ENCODE measurements at places on chromosomes 12 and 14.

DNA sequence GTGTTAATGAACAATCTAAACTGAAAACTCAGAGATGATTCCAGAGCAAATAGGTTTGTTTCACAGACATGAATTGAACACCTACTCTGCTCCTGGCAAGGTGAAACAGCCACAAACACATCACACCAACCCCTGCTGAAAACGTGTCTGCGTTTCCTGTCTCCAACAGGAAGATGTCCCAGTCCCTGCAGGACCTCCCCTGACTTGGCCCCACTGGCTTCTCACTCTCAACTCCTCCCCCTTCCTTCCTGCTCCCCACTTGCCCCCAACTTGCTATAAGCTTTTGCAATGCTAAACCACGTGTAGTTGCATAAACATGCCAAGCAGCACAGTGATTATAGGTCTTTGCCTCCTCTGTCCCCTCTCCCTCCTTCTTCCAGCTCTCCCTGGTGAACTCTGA, 567.6 kb downstream of the BCL11B start:
- no peak for DNase-seq

- DNase-seq, result peak; percentile 40
Observed at GRCh38 chr12:121295746-121296617, 527 bp downstream of the CAMKK2 start.

DNA sequence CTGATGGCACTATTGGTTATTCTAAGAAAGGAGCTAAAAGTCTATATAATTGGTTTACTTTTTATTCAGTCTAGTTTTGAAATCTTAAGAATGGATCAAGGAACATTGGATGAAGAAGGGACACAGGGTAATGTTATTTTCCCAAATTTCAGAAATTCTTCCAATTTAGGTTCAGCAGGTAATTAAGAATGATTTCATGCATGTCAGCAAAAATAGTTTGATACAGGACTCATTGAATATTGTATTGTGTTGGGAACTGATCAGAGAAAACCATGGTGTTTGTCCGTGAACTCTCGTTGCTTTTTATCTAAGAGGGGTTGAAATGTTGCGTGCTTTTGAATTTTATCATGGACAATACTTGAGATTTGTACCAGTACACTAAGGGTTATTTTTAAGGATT, 58.6 kb downstream of the PDE3A start:
- DNase-seq, result no peak

- no peak for DNase-seq
Observed at GRCh38 chr12:69149270-69149669, 90.1 kb upstream of the CPSF6 start.

DNA sequence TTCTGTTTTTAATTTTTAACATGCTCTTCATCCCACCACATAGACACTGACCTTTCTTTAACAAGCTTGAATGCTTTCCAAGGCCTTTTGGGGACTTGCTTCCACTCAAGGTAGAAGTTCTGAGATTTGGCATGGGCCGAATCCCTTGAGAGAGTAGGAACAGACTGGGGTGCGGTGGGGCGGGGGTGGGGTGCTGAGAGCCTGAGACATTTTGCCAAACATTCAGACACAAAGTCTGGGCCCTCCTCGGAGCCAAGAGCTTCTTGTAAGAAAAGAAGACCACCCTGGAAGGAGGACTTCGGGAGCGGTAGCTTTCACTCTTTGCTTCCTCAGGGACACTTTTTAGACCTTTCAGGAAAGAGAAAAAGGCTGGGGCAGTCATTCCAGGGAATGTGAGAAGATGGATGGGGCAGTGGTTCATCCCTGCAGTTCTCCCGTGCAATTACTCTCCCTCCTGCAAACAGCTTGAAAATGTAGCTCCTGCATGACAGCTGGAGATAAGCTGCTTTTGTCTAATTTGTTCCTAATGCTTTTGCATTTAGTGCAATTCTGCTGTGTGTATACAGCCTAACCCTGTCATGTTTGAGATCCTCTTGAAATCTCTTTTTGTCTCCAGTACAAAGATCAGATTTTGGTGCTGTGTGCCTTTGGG, 16.3 kb upstream of the MYO1H start:
- no peak for DNase-seq

- DNase-seq, result no peak
Observed at GRCh38 chr14:96901227-96901626, 104.0 kb downstream of the VRK1 start.

- DNase-seq, result no peak
Observed at GRCh38 chr14:74464785-74465184, 28.3 kb downstream of the NPC2 start.

DNA sequence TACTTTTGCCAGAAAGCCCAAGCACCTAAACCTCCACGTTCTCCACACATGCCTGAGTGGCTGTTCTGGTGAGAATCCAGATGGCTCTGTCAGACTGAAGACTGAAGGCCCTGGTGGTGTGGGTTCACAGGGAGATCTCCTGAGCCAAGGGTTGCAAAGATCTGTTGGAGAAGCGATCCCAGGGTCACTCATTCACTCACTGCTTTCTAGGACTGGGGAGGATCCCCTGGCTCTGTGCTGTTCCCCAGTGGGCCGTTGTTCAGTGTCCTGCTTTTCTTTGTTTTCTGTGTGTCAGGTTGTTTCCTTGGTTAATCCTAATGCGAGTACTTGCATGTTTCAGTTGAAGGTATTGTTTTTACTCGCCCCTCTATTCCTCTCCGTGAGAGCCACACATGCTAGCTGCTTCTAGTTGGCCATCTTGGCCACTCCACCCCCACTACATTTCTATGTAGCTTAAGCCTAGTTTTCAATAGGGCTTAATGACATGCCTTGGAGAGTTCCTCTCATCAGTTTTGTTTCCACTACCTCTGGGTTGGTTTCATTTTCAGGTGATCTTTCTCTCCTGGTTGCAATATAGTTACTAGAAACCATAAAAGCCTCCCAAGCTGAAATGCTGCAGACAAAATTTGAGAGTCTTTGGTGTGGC, 144.5 kb upstream of the SLC38A2 start:
- no peak for DNase-seq

DNA sequence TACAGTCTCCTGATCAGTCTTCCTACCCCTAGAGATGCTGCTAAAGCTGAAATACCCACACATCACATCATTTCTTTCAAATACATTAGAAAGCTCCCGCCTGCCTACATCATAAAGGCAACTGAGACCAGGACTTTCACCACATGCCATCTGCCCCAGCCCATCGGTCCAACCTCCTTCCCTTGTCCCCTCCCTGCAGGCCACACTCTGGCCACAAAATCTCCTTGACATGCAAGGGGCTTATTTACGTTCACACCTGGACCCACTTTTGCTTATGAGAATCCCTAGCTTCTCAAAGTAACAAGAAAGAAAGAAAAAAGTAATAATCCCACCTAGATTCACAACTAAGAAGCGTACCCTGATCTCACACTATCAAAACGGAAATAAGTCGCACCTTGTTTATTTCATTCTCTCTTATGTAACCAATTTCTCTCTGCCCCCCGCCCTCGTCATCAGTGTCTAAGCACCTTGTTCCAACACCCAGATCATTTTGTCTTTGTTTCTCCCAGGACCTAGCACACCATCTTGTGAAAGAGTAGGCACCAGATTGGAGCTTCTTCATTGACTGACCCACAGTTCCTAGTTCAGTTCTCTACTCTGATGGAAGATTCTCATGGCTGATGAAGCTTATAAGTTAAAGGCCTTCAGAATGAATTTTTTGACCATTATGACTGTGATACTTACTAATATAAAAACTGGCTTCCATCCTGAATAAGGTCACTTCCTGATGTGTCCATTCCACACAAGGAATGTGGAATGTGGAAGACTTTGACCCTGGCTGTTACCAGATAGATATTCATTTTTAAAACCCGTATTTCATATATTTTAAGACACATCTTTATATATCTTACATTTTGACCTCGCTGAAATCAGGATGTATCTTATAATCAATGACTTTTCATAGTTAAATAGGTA, 7.7 kb downstream of the WSB2 start:
- DNase-seq, result no peak

GRCh38 chr14:22515929-22516328, 73.1 kb downstream of the DAD1 start:
- DNase-seq, result no peak

DNA sequence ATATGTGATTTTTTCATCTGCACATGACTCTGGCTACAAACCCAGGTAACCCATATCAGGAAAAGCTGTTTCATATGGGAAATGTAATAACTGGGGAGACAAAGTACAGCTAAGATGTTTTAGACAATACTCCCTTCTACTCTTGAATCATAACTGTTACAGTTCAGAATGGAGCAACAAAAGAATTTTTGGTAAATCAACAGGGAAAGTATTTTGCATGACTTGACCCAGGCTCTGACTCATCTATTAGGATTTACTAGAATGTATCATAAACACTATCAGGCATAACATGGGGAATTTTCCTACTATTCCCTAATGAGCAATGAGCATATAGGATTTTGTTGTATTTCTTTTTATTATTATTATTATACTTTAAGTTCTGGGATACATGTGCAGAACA, 553.0 kb downstream of the SLC16A7 start:
- DNase-seq, result peak; percentile 25

DNA sequence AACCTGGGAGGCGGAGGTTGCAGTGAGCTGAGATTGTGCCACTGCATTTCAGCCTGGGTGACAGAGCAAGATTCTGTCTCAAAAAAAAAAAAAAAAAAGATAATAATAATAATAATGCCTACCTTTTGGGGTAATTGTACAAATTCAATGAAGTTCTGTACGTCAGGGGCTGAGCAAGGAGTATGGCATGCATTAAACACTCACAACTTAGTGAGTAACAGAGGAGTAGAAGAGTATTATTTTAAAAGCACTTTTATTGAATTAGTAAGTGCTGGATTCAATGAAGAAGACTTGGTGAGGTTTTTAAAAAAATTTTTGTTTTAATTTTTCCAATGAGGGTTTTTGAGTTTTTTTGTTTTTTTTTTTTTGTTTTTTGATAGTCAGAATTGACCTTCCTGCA, 783.6 kb upstream of the TBX3 start:
- no peak for DNase-seq

GRCh38 chr14:59827401-59827800, 43.2 kb downstream of the RTN1 start:
- no peak for DNase-seq

DNA sequence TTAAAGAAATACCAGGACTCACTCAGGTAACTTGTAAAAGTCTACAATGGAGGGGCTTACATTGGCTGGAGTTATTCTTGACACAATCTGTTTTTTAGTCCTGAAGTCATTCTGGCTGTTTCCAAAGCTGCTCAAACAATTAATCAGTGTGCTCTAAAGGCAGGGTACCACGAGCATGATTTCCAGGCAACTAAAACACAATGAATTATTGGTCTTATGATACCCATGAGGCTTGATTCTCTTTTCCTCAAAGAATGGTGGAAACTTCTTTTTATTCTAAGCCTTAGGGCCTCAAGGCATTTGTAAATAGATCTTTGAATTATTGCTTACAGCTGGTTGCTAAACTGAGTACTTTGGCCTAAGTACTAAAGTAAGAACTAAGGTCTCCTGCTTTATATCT, 199.8 kb upstream of the PDZRN4 start:
- no peak for DNase-seq

DNA sequence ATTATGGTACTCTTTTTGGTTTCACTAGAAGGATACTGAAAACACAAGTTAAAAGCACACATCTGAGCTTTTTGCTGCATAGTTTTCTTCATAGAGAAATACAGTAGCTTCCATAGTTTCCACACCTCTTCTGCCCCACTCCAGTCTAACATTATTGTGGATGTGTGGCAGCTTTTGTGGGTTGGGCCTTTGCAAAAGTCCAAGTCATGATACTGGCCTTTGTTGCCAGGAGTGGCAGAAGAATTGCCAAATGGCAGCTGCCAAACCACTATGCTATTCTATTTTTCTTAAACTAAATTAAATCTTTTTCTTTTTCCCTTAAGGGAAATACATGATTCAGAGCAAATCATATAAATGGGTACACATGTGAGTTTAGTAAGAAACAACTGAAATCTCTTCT, 114.8 kb downstream of the PLEKHA5 start:
- no peak for DNase-seq

DNA sequence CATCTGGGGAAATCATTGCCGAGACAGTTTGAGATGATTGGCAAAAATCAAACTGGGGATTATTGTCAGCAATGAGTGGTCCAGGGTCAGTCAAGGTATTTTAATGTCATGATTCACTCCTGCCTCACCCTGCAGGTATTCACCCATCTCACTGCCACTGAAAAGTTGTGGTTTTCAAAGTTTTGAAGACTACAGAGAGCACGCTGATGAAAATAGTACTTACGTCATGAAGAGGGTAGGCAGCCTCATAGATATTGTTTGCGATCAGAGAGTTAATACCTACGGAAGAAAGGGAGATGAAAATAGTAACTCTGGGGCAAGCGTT, 138.0 kb downstream of the ANO2 start:
- no peak for DNase-seq

GRCh38 chr14:104799244-104800014, 1.5 kb upstream of the ZBTB42 start:
- DNase-seq, result no peak

- no peak for DNase-seq
Observed at GRCh38 chr12:64983771-64984278, 137.3 kb downstream of the WIF1 start.

DNA sequence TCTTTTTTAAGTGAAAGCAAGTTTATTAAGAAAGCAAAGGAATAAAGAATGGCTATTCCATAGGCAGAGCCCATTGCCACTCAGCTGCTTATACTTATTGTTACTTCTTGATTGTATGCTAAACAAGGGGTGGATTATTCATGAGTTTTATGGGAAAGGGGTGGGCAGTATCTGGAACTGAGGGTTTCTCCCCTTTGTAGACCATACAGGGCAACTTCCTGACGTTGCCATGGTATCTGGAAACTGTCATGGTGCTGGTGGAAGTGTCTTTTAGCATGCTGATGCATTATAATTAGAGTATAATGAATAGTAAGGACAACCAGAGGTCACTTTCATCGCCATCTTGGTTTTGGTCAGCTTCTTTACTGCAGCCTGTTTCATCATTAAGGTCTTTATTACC, 66.3 kb upstream of the AMN start:
- no peak for DNase-seq

DNA sequence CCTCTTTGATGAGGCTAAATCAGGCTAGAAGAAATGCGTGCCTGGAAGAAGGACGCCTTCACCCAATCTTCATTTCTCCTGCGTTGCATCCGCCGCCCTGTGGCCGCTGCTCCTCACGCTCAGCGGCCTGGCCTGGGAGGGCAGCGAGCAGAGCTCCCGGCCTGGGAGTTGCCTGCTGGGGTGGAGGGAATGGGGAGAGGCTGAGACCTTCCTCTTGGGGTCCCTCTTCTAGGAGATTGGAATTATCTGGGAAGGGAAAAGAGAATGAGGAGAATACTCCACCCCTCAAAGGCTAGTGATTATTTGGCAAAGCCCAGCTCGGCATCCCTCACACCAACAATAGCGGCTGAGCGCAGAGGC, 2.4 kb upstream of the HOXC12 start:
- DNase-seq, result no peak

- no peak for DNase-seq
Observed at GRCh38 chr12:42156232-42156631, 11.6 kb upstream of the GXYLT1 start.

DNA sequence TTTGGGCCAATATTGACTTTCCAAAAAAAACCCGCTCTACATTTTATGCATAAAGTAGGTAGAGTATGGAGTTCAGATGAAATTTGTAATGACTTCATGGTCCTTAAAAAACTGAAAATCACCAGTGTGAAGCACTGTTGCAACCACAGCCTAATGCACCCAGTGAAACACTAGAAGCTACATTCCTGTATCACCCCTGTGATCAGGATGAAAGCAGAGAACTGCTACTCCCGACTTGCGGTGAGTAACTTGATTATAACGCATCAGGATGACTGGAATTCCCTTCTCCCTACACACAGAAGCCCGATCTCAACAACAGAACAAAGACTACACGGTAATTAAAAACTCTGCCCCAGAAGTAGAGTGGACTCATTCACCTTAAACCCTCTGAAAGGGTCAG, 33.8 kb downstream of the SPTB start:
- no peak for DNase-seq

Data from RKO (cell line).